Trophoblast cell (in vitro differentiated cells and primary cell): ENCODE measurements at places on chromosomes 11 and 22.

DNA sequence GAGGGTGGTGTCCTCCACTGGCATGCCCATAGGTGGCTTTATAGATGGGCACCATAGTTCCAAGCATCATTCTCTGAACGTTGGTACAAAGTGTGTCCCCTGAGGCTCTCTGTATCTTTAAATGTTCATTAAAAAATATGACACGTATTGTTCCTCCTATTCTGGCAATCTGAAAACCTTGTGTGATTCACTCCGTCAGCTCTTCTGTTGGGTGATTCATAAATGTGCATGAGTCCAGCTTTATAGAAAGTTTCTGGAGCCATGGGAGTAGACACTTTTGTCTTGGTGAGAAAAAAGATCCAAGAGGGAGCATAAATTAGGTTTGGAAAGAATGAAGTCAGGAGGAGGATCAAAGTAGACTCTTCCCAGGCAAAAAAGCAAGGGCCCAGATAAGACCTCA lies 728.8 kb downstream of the NELL1 start:
- H3K27me3 ChIP-seq: no peaks in the 10 kb centered on the region
- DNase-seq: no peak
- H3K27ac ChIP-seq: no peak overlapping the region

- no peaks in the 10 kb centered on the region for H3K4me1 ChIP-seq
- no peak for DNase-seq
- H3K27me3 ChIP-seq: no peaks in the 10 kb centered on the region
- no peaks in the 10 kb centered on the region for H3K36me3 ChIP-seq
- H3K27ac ChIP-seq: no peak overlapping the region
These were observed 44.9 kb downstream of the ALG9 start for GRCh38 chr11:111826322-111826950.

GRCh38 chr22:35783943-35784614 lies 66.4 kb downstream of the APOL5 start:
- H3K4me3 ChIP-seq: no peak overlapping the region
- no peaks in the 10 kb centered on the region for H3K27me3 ChIP-seq
- H3K4me1 ChIP-seq: peaks cover 4% of the 10 kb centered on the region

DNA sequence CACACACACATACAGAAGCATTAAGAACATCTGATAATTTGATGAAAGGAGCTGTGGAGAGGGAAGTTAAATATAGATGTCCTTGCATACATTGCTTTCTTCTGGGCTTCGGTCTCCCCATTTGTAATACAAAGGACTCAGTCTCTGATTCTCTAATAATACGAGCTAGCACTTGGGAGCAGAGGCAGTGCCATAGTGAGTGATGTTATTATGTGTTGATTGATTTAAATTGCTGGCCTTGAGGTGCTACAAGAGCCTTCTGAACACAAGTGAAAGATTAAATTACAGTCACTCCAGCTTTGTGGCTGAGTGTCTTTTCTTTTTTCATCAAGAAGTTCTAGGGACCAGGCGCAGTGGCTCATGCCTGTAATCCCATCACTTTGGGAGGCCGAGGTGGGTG lies 61.5 kb upstream of the HMGXB4 start:
- no peaks in the 10 kb centered on the region for H3K27me3 ChIP-seq
- no peak overlapping the region for H3K4me3 ChIP-seq
- no peaks in the 10 kb centered on the region for H3K4me1 ChIP-seq
- no peaks in the 10 kb centered on the region for H3K36me3 ChIP-seq
- no peak for DNase-seq

DNA sequence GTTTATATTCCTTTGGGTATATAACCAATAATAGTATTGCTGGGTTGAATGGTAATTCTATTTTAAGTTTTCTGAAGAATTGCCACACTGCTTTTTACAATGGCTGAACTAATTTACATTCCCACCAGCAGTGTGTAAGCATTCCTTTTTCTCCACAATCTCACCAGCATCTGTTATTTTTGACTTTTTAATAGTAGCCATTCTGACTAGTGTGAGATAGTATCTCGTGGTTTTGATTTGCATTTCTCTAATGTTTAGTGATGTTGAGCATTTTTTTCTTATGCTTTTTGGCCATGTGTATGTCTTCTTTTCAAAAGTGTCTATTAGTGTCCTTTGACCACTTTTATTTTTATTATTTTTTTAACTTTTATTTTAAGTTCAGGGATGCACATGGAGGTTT lies 275.3 kb downstream of the METTL15 start:
- H3K27me3 ChIP-seq: no peaks in the 10 kb centered on the region
- DNase-seq: no peak
- H3K36me3 ChIP-seq: no peaks in the 10 kb centered on the region
- peaks cover 2% of the 10 kb centered on the region for H3K4me1 ChIP-seq
- H3K4me3 ChIP-seq: no peak overlapping the region
- H3K27ac ChIP-seq: no peak overlapping the region

DNA sequence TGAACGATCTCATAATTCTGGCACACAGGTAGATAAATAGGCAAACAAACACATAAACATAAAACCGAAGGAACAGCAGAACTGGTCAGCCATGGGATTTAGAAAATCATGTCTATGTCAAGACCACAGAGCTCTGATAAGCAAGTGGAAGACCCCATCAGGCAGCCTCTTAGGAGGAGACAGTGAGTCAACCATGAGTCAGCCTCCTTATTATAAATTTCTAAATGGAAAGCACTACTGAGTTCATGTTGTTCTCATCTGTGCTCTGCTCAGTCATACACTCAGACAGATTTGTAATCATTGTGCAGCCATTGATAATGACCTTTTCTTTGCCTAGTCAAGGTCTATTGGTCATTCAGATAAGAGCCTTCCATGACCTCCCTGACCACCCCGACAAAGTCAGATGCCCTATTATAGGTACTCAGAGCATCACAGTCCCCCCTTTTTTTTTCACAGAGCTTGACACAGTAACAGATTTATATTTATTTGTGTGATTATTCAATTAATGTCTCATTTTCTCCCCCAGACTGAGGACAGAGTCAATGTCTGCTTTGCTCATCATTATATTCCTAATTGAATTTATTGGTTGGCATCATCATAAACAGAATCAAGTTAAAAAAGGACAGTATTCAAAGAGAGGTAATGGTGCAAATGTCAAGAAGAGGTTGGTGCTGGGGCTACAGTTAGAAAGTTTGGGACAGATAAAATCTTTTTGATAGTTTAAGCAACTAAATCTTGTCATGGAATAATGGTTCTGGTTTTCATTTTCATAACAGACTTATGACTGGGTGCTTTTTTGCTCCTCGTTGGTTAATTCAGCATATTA lies 579.7 kb upstream of the CCDC90B start:
- H3K36me3 ChIP-seq: no peaks in the 10 kb centered on the region
- no peak overlapping the region for H3K4me3 ChIP-seq
- H3K27ac ChIP-seq: no peak overlapping the region
- no peaks in the 10 kb centered on the region for H3K27me3 ChIP-seq

DNA sequence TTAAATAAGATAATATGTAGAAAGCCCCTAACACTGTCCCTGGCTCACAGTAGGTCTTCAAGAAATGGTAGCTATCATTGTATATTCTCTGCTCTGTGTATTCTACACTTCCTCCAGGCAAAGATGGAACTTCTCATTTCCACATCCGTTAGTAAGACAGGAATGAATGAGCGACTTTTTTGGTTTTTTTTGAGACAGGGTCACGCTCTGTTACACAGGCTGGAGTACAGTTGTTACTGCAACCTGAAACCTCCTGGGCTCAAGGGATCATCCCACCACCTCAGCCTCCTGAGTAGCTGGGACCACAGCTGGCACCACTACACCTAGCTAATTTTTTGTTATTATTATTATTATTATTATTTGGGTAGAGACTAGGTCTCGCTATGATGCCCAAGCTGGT lies 2.3 kb upstream of the CLPB start:
- peaks cover 3% of the 10 kb centered on the region for H3K4me1 ChIP-seq
- no peaks in the 10 kb centered on the region for H3K36me3 ChIP-seq
- H3K4me3 ChIP-seq: no peak overlapping the region
- H3K27ac ChIP-seq: no peak overlapping the region

DNA sequence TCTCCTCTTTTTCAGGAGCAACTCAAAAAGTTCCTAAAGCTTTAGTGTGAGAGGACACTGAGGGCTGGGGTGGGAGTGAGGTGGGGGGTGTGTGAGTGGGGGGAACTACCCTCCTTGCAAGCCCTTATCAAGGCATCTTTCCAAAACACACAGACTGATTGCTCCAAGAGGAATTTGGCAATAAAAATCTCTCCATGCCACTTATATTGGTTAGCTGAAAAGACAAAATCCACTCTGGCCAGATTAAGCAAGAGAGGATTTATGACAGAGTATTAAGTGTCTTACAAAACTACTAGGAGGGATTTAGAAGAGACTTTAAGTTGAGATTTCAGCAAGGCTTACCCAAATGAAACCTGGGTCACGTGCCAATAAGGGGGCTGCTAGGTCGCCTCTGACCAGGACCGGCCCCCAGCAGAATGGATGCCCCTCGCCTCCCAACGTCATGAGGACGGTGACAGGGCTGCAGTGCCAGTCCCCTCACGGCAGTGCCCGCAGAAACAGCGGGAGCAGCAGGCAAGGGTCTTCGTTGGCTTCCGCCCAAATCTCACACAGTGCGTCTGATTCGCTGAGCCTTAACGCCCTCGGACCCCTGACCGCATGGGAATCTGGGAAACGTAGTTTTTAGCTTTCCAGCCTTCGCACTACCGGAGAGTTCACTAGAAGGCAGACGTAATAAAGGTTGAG lies 22.1 kb upstream of the CTR9 start:
- peak overlapping the region; percentile 72 for H3K4me3 ChIP-seq
- no peaks in the 10 kb centered on the region for H3K36me3 ChIP-seq
- DNase-seq: no peak
- H3K27ac ChIP-seq: no peak overlapping the region

GRCh38 chr11:86482692-86483091 lies 108.0 kb downstream of the CCDC81 start:
- no peaks in the 10 kb centered on the region for H3K27me3 ChIP-seq
- H3K4me1 ChIP-seq: peaks cover 9% of the 10 kb centered on the region
- no peak for DNase-seq
- H3K27ac ChIP-seq: peak overlapping the region; percentile 1
- H3K36me3 ChIP-seq: no peaks in the 10 kb centered on the region

DNA sequence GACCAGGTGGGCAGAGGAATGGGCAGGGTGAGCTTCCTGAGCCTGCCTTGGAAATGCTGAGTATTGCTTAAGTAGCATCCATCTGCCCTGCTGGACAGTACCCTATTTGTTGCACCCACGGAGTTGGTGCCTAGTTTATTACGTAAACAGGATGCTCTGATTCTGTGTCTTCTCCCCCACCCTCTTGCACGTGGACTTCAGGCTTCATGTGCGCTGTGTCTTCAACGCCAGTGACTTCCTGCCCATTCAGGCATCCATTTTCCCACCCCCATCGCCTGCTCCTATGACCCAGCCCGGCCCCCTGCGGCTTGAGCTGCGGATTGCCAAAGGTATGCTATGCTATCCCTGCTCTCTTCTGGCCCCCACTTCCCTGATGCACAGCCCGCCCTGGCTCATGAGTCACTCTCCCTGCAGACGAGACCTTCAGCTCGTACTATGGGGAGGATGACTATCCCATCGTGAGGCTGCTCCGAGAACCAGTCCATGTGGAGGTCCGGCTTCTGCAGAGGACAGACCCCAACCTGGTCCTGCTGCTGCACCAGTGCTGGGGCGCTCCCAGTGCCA lies 5.7 kb downstream of the ZP1 start:
- no peaks in the 10 kb centered on the region for H3K36me3 ChIP-seq
- H3K4me3 ChIP-seq: no peak overlapping the region
- H3K27me3 ChIP-seq: no peaks in the 10 kb centered on the region
- no peak for DNase-seq

- H3K27me3 ChIP-seq: no peaks in the 10 kb centered on the region
- H3K4me3 ChIP-seq: no peak overlapping the region
- no peaks in the 10 kb centered on the region for H3K36me3 ChIP-seq
- no peak overlapping the region for H3K27ac ChIP-seq
These were observed 158.7 kb downstream of the ST3GAL4 start for GRCh38 chr11:126514061-126514693.

- no peaks in the 10 kb centered on the region for H3K27me3 ChIP-seq
- no peaks in the 10 kb centered on the region for H3K36me3 ChIP-seq
- H3K4me1 ChIP-seq: no peaks in the 10 kb centered on the region
- H3K27ac ChIP-seq: no peak overlapping the region
These were observed 300.4 kb downstream of the TTC28 start for GRCh38 chr22:28379075-28379779.

DNA sequence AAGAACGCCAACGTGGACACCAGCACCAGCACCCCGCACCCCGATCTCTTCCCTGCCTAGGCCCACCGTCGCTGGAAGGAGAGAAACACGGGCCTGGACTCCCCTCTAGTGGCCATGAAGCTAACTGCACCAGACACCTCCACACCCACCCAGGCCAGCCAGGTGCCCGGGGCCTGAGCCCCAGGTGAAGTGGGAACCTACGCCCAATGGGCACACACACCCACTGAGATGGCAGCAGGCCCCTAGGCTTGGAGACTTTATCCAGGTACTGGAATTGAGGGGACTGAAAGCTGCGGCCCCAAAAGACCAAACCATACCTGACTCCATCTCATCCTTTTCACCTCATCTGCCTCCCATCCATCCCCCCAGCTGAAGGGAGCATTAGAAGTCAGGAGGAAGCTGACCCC lies 81.0 kb downstream of the BUD13 start:
- no peak overlapping the region for H3K4me3 ChIP-seq
- H3K4me1 ChIP-seq: peaks cover 14% of the 10 kb centered on the region
- H3K27ac ChIP-seq: no peak overlapping the region
- peak; percentile 50 for DNase-seq
- H3K36me3 ChIP-seq: no peaks in the 10 kb centered on the region
- no peaks in the 10 kb centered on the region for H3K27me3 ChIP-seq

- no peak overlapping the region for H3K4me3 ChIP-seq
- no peaks in the 10 kb centered on the region for H3K27me3 ChIP-seq
- DNase-seq: no peak
These were observed 254.0 kb upstream of the NARS2 start for GRCh38 chr11:78828676-78829075.

DNA sequence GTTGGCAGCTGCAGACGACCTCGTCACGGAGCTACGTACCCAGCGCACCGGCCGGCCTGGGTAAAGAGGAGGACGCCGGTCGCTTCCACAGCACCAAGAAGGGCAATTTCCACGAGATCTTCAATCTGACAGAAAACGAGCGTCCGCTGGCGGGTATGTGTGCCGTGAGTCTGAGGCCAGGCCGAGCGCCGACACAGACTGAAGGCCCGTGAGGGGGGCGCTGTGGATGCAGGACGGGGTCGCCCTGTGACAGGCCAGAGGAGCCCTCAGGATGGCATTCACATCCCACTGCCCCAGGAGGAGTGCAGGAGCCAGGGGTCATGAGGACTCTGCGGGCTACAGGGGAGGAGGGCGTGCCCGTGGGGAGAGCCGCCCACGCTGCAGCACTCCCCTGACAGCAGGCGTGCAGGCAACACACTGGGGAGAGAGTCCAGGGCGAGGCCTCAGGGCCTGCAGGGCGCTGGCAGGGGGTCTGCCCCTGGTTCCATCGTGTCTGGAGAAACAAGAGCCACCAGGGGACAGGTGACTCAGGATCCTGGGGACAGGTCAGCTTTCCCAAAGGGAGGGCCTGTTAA lies 53.6 kb downstream of the GRAMD4 start:
- H3K27ac ChIP-seq: no peak overlapping the region
- no peaks in the 10 kb centered on the region for H3K4me1 ChIP-seq
- H3K4me3 ChIP-seq: no peak overlapping the region
- no peak for DNase-seq
- no peaks in the 10 kb centered on the region for H3K27me3 ChIP-seq

- no peak overlapping the region for H3K27ac ChIP-seq
- no peaks in the 10 kb centered on the region for H3K36me3 ChIP-seq
- peak; percentile 9 for DNase-seq
- H3K4me1 ChIP-seq: peaks cover 2% of the 10 kb centered on the region
These were observed 84.7 kb downstream of the MSANTD4 start for GRCh38 chr11:105937331-105937730.
